ENCODE measurements at places on chromosomes 12 and 14.
A peak's percentile ranks its signal among the peaks of the same experiment; 100 is the strongest.

- no peak for DNase-seq
Observed at GRCh38 chr14:65915125-65915524, 502.6 kb downstream of the FUT8 start.

- DNase-seq, result no peak
Observed at GRCh38 chr14:67513631-67514108, 19.4 kb upstream of the PLEKHH1 start.

DNA sequence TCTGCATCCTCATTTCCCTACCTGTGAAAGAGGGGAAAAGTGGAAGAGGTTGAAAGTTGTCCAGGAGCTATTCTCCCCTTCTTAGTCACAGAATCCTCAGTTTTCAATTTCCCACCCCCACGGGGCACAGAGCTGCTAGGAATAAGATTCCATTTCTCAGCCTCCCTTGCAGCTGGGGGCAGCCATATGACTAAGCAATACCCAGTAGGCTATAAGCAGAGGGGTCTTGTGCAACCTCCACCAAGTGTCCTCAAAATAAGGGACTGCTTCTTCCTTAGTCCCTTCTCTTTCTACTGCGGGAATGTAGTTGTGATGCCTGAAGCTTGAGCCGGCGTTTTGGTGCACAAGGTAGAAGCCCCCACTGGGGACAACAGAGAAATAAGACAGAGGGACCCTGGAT is 40.9 kb downstream of the VWF start:
- DNase-seq, result no peak

DNA sequence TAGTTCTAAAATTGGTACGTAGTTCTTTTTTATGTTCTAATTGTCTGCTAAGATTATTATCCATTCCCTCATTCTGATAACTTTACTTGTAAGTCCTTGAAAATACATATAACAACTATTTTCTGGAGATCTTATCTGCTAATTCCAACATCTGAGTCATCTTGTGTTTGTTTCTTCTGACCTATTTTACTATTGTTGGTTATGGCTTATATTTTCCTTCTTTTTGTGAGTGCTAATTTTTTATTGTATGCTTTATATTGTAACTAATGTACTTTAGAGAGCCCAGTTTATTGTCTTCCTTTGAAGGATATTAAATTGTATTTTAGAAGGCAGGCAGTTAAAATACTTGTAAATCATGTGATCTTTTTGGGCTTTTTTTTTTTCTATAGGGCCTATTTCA is 149.3 kb upstream of the LRFN5 start:
- DNase-seq, result no peak

GRCh38 chr14:103220982-103221641 is 97.9 kb downstream of the TNFAIP2 start:
- DNase-seq, result no peak

- DNase-seq, result no peak
Observed at GRCh38 chr12:55972042-55972441, 1.8 kb upstream of the RAB5B start.

DNA sequence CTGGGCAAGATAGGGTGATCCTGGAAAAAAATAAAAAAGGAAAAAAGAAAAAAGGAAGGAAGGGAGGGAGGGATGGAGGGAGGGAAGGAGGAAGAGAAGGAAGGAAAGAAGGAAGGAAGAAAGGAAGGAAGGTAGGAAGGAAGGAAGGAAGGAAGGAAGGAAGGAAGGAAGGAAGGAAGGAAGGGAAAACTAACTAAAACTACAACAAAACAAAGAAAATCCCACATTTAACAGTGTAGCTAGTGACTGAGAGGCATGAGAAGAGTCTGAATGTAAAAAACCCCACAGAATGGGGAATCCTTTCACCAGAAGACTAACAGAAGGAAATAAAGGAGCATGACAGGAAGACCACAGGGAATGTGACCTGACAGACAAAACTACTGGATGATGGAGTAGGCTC is 345.7 kb downstream of the NOVA1 start:
- DNase-seq, result no peak

- no peak for DNase-seq
Observed at GRCh38 chr14:85596562-85596961, 66.6 kb downstream of the FLRT2 start.

- DNase-seq, result no peak
Observed at GRCh38 chr12:23174917-23175316, 549.9 kb downstream of the ETNK1 start.

GRCh38 chr14:96224480-96225096 is 19.9 kb downstream of the BDKRB2 start:
- no peak for DNase-seq

GRCh38 chr12:7806863-7807487 is 17.8 kb downstream of the NANOG start:
- peak; percentile 15 for DNase-seq

GRCh38 chr14:91770185-91770584 is 38.3 kb upstream of the CATSPERB start:
- no peak for DNase-seq

Data from stimulated activated CD4-positive, alpha-beta T cell treated with anti-CD3 and anti-CD28 coated beads, TNF-alpha, amount 100 ng/mL, for 4 hours (primary cell).